Activated CD8-positive, alpha-beta memory T cell treated with anti-CD3 and anti-CD28 coated beads, Interleukin-2, amount 10 ng/mL, durations not matched to agents 7 days and 5 days (primary cell): ENCODE measurements at places on chromosomes 1 and 21. TPM values are rescaled to one million over a fixed set of nuclear protein-coding genes. Genes with fewer than 3 reads are reported as not detected.

- no peaks in the 10 kb centered on the region for H3K4me1 ChIP-seq
- DNase-seq: no peak
- H3K36me3 ChIP-seq: no peaks in the 10 kb centered on the region
- H3K27me3 ChIP-seq: no peaks in the 10 kb centered on the region
- H3K4me3 ChIP-seq: no peak overlapping the region
These were observed 113.4 kb downstream of the NGF start for GRCh38 chr1:115224636-115225035.

GRCh38 chr1:242787968-242788367 lies 263.5 kb upstream of the PLD5 start:
- H3K27ac ChIP-seq: no peak overlapping the region
- H3K4me1 ChIP-seq: no peaks in the 10 kb centered on the region
- no peak for DNase-seq
- no peak overlapping the region for H3K4me3 ChIP-seq
- H3K36me3 ChIP-seq: no peaks in the 10 kb centered on the region

DNA sequence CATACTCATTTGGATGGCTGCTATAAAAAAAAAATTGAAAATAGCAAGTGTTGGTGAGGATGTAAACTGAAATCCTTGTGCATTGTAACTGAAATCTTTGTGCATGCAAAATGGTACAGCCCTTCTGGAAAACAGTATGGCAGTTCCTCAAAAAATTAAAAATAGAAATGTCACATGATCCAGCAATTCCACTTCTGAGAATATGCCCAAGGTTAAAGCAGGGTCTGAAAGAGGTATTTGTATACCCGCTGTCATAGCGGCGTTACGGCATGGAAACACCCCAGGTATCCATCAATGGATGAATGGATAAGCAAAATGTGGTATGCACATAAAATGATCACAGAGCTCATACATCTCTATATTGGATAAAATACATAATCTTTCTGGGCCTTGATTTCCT lies 116.7 kb downstream of the RUSC1 start:
- H3K27ac ChIP-seq: no peak overlapping the region
- peaks cover 25% of the 10 kb centered on the region for H3K36me3 ChIP-seq
- H3K4me1 ChIP-seq: peaks cover 3% of the 10 kb centered on the region
- H3K4me3 ChIP-seq: no peak overlapping the region
- no peaks in the 10 kb centered on the region for H3K27me3 ChIP-seq
- DNase-seq: no peak

Gene TSTD1
- total RNA-seq: 62.8 TPM

Gene GJB3
- total RNA-seq: not detected

Gene GJA5
- total RNA-seq: not detected

Gene ATP6V1G3
- total RNA-seq: not detected
